Endodermal cell (in vitro differentiated cells): ENCODE measurements at places on chromosomes 3 and 15. TPM values are rescaled to one million over a fixed set of nuclear protein-coding genes. Genes with fewer than 3 reads are reported as not detected.

CLDN11 gene
- total RNA-seq = 26.1 to 37.5 TPM (median 26.2 TPM) in 3 replicates

MESP1 gene
- 0.22 TPM in 1 of 2 replicates, not detected in the other for total RNA-seq

GPR149 gene
- not detected in 2 replicates for total RNA-seq

FHIT gene
- 5.4 and 6.8 TPM in 2 replicates for total RNA-seq

TNFAIP8L3 gene
- total RNA-seq = 0.27 and 0.31 TPM in 2 replicates

MELTF gene
- 7.0 to 19.9 TPM (median 15.1 TPM) in 3 replicates for total RNA-seq

GOLGA6L7 gene
- total RNA-seq = 0.15 TPM in 1 of 2 replicates, not detected in the other

ZKSCAN7 gene
- 10.2 and 11.0 TPM in 2 replicates for total RNA-seq

APOD gene
- total RNA-seq = not detected in 2 replicates

UBR1 gene
- 27.1 and 30.9 TPM in 2 replicates for total RNA-seq

GRM7 gene
- total RNA-seq = 0.34 and 0.73 TPM in 2 replicates

LINGO1 gene
- total RNA-seq = 7.9 to 9.5 TPM (median 8.6 TPM) in 3 replicates

GOLGA8Q gene
- total RNA-seq = not detected in 3 replicates

MITF gene
- 1.8 to 3.9 TPM (median 2.3 TPM) in 3 replicates for total RNA-seq

ZNF710 gene
- 37.3 and 39.1 TPM in 2 replicates for total RNA-seq

TMC3 gene
- total RNA-seq = not detected in 3 replicates

GRCh38 chr15:88615303-88616107, 5.6 kb upstream of the AEN start:
- no peak overlapping the region for H3K4me3 ChIP-seq
- no peak overlapping the region for H3K27ac ChIP-seq
- DNase-seq = no peak
- no peaks in the 10 kb centered on the region for H3K27me3 ChIP-seq
- H3K36me3 ChIP-seq = peaks cover 87% of the 10 kb centered on the region

DNA sequence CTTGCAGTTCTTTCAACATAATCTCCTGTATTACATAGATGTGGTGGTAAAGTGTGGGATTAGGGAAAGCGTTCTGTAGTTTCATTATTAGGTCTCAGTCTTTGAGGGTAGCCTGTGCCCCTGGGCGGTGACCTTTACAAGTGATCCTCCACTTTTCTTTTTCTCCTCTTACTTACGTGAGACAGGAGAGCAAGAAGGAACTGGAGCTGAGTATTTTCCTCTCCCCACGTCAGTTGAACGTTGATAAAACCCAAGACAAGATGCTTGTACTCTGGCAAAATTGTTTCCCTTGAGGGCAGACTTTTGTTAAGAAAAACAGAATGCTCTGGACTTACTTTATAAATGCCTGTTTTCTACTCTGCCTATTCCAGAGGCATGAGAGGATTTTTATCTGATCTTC, 378.7 kb downstream of the ZNF385D start:
- no peak overlapping the region for H3K27ac ChIP-seq
- H3K27me3 ChIP-seq = no peaks in the 10 kb centered on the region
- no peak overlapping the region for H3K4me3 ChIP-seq
- DNase-seq = no peak
- H3K36me3 ChIP-seq = no peaks in the 10 kb centered on the region

DNA sequence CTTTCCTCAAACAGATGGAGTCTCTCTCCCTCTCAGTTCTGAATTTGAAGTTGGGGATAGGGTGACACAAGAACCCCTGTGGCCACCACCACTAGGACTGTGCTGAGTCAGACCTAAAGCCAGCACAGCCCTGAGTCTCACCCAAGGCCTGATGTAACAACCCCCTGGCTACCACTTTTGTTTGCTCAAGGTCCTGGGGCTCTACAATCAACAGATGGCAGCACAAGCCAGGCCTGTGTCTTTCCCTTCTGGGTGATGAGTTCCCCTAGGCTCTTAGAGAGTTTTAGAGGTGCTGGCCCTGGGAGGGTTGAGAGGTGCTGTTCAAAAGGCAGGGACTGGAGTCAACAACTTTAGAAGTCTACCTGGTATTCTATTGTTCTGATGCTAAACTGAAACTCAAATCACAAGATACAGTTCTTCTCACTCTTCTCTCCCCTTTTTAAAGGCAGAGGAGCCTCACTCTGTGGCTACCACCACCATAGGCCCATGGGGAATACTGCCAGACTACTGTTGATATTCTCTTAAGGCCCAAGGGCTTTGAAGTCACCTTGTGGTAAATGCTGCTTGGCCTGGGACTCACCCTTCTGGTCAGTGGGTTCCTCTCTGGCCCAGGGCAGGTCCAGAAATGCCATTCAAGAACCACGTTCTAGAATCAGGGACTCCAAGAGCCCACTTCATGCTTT, 6.5 kb downstream of the OR5K4 start:
- no peaks in the 10 kb centered on the region for H3K36me3 ChIP-seq
- no peaks in the 10 kb centered on the region for H3K27me3 ChIP-seq
- no peak overlapping the region for H3K4me3 ChIP-seq
- peak; percentile 60 for DNase-seq
- H3K27ac ChIP-seq = no peak overlapping the region
- no peaks in the 10 kb centered on the region for H3K4me1 ChIP-seq

GRCh38 chr15:99099661-99100060, 5.2 kb upstream of the SYNM start:
- peaks cover 3% of the 10 kb centered on the region for H3K4me1 ChIP-seq
- no peak for DNase-seq
- no peak overlapping the region for H3K27ac ChIP-seq
- no peak overlapping the region for H3K4me3 ChIP-seq
- H3K27me3 ChIP-seq = peaks cover 42% of the 10 kb centered on the region
- H3K36me3 ChIP-seq = no peaks in the 10 kb centered on the region

- H3K27ac ChIP-seq = no peak overlapping the region
- no peak for DNase-seq
- H3K4me3 ChIP-seq = no peak overlapping the region
- no peaks in the 10 kb centered on the region for H3K36me3 ChIP-seq
- H3K27me3 ChIP-seq = peaks cover 23% of the 10 kb centered on the region
- H3K4me1 ChIP-seq = no peaks in the 10 kb centered on the region
Measured at GRCh38 chr3:128504533-128504915, 11.5 kb upstream of the GATA2 start.

DNA sequence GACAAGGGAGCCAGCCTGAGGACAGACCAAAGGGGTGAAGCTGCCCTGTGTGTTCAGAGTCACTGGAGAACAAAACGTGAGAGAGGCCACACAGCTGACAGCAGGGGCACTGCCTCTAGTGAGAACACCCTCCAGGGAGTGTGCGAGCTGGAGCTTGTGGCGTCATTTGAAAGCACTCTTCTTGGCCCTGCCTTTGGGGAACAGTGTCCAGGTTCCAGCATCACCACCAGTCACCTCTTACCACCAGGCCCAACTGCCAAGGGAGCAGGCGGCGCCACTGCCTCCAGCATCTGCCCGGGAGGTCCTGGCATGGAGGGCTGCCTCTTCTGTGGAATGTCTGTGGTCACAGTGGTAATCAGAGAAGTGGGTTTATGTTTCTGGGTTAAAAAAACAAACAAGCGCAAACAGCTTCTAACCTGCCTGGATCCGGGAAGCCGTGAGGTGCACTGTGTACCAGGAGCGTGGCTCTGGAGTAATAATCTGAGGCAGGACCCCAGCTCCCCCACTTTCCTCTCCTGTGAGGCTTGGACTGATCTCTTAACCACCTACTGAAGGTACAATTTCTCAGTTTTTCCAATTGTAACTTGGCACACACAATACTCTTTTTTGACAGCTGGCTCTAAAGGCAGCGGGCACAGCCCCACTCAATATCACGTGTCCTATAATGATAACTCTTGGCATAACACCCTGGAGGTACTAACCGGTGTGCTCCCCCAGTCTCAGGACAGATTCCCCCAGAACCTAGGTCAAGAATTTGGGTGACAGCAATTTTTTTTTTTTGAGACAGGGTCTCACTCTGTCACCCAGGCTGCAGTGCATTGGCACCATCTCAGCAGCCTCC, 32.2 kb upstream of the CDCP1 start:
- H3K4me1 ChIP-seq = peaks cover 4% of the 10 kb centered on the region
- H3K36me3 ChIP-seq = no peaks in the 10 kb centered on the region
- no peak for DNase-seq
- H3K4me3 ChIP-seq = no peak overlapping the region
- no peaks in the 10 kb centered on the region for H3K27me3 ChIP-seq

DNA sequence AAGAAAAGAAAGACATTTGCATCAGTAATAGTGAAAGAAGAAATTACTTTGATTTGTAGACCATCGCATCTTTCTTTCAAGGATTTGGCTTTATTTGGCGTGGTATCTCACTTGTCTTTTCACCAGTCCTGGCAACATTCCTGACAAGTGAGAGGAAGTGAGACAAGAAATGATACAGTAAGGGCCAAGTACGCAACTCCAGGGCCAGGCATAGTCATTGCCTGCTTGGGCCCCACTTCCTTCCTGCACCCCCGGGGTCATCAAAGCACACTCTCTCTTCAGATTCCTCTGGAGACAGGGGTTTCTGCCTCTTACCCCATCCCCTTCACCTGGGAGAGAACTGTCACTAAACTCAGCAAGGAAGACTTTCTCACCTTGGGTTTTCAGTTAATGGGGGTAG, 55.1 kb downstream of the CD47 start:
- no peaks in the 10 kb centered on the region for H3K36me3 ChIP-seq
- no peak overlapping the region for H3K4me3 ChIP-seq
- no peak overlapping the region for H3K27ac ChIP-seq
- peaks cover 3% of the 10 kb centered on the region for H3K4me1 ChIP-seq
- peak; percentile 51 for DNase-seq
- no peaks in the 10 kb centered on the region for H3K27me3 ChIP-seq

DNA sequence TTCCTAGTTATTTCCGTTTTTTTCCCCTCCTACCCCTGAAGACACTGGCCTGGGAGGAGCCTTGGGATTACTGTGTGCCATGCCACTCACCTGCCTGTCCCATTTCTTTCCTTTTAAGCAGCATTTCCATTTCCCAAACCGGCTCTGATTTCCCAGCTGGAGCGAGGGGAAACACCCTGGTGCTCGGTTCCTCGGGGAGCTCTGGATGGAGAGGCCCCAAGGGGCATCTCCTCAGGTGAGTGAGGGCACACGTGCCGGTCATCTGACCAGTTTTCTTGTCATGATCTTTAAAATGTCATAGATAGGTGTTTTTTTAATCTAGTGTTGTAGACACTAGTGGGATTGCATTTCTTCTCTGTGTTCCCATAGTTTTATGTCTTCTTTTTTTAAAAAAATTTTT, 2.7 kb downstream of the ZNF662 start:
- H3K27ac ChIP-seq = no peak overlapping the region
- no peak overlapping the region for H3K4me3 ChIP-seq
- no peaks in the 10 kb centered on the region for H3K4me1 ChIP-seq
- no peaks in the 10 kb centered on the region for H3K27me3 ChIP-seq

- H3K27ac ChIP-seq = no peak overlapping the region
- no peaks in the 10 kb centered on the region for H3K27me3 ChIP-seq
- H3K36me3 ChIP-seq = no peaks in the 10 kb centered on the region
Measured at GRCh38 chr15:66886686-66887273, 178.6 kb upstream of the SMAD3 start.

GRCh38 chr3:33980252-33980651, 181.8 kb downstream of the PDCD6IP start:
- no peaks in the 10 kb centered on the region for H3K36me3 ChIP-seq
- DNase-seq = peak; percentile 60
- H3K27me3 ChIP-seq = no peaks in the 10 kb centered on the region
- H3K4me1 ChIP-seq = no peaks in the 10 kb centered on the region
- H3K27ac ChIP-seq = no peak overlapping the region

GRCh38 chr3:148036331-148036876, 627.2 kb downstream of the ZIC1 start:
- no peak overlapping the region for H3K4me3 ChIP-seq
- no peaks in the 10 kb centered on the region for H3K36me3 ChIP-seq
- H3K27ac ChIP-seq = no peak overlapping the region
- H3K4me1 ChIP-seq = no peaks in the 10 kb centered on the region
- DNase-seq = no peak

GRCh38 chr15:39404767-39405181, 176.1 kb upstream of the THBS1 start:
- no peak overlapping the region for H3K4me3 ChIP-seq
- H3K27me3 ChIP-seq = no peaks in the 10 kb centered on the region
- no peak overlapping the region for H3K27ac ChIP-seq
- DNase-seq = no peak
- no peaks in the 10 kb centered on the region for H3K36me3 ChIP-seq

GRCh38 chr3:15491143-15491542, 30.4 kb downstream of the COLQ start:
- no peaks in the 10 kb centered on the region for H3K4me1 ChIP-seq
- H3K27ac ChIP-seq = no peak overlapping the region
- no peaks in the 10 kb centered on the region for H3K36me3 ChIP-seq
- no peaks in the 10 kb centered on the region for H3K27me3 ChIP-seq

GRCh38 chr3:51968883-51969678, 1.8 kb upstream of the PCBP4 start:
- H3K4me1 ChIP-seq = peaks cover 27% of the 10 kb centered on the region
- H3K27ac ChIP-seq = peak overlapping the region; percentile 98
- peak; percentile 64 for DNase-seq
- no peaks in the 10 kb centered on the region for H3K36me3 ChIP-seq

DNA sequence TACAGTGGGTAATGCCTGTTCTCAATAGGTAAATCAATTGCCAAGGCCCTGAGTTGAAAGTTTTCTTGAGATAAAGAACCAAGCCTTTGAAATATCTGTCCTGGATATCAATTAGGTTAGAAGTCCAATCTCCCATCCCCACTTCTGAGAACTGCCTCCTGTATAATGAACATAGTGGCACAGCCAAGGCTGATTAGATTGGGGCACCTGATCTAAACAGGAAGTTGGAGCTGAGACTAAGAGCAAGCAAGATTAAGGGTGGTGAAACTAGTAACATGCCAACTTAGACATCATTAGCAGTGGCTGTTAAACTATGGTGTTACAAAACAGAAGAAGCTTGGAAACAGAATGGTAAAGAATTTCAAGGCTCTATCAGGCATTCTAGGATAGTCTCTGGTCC, 137.7 kb upstream of the TMEM108 start:
- H3K4me3 ChIP-seq = no peak overlapping the region
- no peaks in the 10 kb centered on the region for H3K27me3 ChIP-seq
- H3K4me1 ChIP-seq = no peaks in the 10 kb centered on the region
- no peaks in the 10 kb centered on the region for H3K36me3 ChIP-seq
- DNase-seq = no peak

GRCh38 chr3:191740712-191741111, 279.7 kb downstream of the PYDC2 start:
- no peak overlapping the region for H3K4me3 ChIP-seq
- no peak for DNase-seq
- no peaks in the 10 kb centered on the region for H3K36me3 ChIP-seq

DNA sequence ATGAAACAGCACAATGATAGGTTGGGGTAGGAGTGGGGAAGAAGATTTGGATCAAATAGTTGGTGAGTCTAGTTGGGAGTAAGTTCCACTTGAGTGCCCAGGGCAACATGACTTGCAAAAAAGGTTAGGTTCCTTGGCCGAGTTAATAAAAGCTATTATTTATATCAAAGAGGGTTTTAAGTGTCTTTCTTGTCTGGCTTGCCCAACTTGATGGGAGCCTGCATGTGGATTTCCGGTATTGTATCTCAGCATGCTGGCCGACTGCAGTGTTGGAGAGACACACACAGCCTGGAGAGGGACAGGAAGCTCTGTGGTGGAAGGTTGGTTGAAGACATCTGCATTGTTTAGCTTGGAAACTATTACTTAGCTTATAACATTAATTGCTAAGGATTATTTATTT, 449.5 kb upstream of the TBL1XR1 start:
- H3K4me3 ChIP-seq = no peak overlapping the region
- DNase-seq = no peak
- H3K27ac ChIP-seq = no peak overlapping the region
- H3K4me1 ChIP-seq = no peaks in the 10 kb centered on the region
- H3K27me3 ChIP-seq = no peaks in the 10 kb centered on the region

GRCh38 chr15:90654233-90655136, 62.7 kb upstream of the BLM start:
- H3K36me3 ChIP-seq = no peaks in the 10 kb centered on the region
- no peak for DNase-seq
- H3K27me3 ChIP-seq = no peaks in the 10 kb centered on the region
- H3K4me1 ChIP-seq = no peaks in the 10 kb centered on the region
- no peak overlapping the region for H3K4me3 ChIP-seq
- no peak overlapping the region for H3K27ac ChIP-seq
